Bladder microvascular endothelial cell (primary cell): ENCODE measurements at places on chromosomes 11 and 22. TPM values are rescaled to one million over a fixed set of nuclear protein-coding genes. Genes with fewer than 3 reads are reported as not detected.

The OR8D1 gene
- not detected in 2 replicates for total RNA-seq

The ZFPL1 gene
- total RNA-seq: 23.0 and 30.5 TPM in 2 replicates

The SAC3D1 gene
- 8.4 and 9.8 TPM in 2 replicates for total RNA-seq

The APOA4 gene
- total RNA-seq: not detected in 2 replicates

The MTFP1 gene
- total RNA-seq: 24.1 and 35.5 TPM in 2 replicates

The ANO3 gene
- under 0.01 TPM in 1 of 2 replicates, not detected in the other for total RNA-seq

The CXCR5 gene
- not detected in 2 replicates for total RNA-seq

The BLID gene
- total RNA-seq: 0.16 and 0.82 TPM in 2 replicates

The OR56A1 gene
- total RNA-seq: not detected in 2 replicates

The CASP12 gene
- 3.7 and 7.4 TPM in 2 replicates for total RNA-seq

The MYEOV gene
- 0.49 and 0.50 TPM in 2 replicates for total RNA-seq
